ENCODE measurements at places on chromosomes 13 and 19.

DNA sequence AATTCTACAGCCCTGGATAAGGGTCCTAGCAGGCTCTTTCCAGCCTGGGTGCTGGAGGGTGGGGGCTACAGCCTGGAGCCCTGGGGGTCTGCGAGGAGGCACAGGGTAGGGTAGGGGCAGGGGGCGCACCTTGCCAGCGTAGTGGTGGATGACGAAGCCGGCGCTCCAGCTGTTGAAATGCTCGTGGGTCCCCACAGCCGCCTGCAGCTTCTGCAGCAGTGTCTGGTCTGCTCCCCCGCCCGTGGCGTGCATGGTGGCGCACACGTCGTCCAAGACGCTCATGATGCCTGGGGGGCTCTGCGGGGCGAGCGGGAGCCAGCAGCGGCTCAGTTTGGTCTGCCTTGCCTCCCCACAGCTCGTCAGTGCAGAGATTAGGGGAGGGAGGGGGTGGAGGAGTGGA is 30.2 kb upstream of the ZNF414 start:
- DNase-seq, result no peak

DNA sequence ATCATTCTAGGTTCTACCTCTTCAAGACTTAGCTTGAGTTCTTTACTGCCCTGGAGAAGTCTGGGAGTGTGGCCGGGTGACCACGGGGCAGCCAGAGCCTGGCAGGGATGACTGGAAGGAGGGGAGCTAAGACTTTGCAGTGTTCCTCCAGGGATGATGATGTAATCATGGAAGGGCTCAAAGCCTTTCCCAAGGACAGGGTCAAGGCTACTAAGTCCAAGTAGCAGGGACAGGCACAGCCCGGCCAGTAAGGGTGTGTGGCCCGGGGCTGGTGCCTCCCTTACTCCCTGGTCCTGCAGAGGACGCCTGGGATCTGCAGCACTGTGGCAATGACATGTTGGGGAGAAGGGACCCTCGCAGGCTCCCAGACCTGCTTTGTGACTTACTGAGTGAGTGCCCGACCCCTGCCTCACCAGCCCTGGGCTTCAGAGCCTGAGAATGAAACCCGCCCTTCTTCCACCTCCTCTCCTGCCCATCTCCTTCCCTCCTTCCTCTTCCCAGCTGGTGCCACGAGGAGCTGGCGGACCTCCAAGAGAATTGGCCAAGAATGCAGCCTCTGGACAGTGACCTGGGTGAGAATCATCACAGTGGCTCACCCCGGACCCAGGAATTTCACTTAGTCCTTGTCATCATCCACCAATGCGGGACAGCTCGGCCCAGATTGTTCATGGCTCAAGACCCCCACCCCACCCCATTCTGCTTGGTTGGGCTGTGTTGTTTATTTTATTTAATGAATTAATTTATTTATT is 15.6 kb upstream of the FBXO17 start:
- DNase-seq, result no peak

DNA sequence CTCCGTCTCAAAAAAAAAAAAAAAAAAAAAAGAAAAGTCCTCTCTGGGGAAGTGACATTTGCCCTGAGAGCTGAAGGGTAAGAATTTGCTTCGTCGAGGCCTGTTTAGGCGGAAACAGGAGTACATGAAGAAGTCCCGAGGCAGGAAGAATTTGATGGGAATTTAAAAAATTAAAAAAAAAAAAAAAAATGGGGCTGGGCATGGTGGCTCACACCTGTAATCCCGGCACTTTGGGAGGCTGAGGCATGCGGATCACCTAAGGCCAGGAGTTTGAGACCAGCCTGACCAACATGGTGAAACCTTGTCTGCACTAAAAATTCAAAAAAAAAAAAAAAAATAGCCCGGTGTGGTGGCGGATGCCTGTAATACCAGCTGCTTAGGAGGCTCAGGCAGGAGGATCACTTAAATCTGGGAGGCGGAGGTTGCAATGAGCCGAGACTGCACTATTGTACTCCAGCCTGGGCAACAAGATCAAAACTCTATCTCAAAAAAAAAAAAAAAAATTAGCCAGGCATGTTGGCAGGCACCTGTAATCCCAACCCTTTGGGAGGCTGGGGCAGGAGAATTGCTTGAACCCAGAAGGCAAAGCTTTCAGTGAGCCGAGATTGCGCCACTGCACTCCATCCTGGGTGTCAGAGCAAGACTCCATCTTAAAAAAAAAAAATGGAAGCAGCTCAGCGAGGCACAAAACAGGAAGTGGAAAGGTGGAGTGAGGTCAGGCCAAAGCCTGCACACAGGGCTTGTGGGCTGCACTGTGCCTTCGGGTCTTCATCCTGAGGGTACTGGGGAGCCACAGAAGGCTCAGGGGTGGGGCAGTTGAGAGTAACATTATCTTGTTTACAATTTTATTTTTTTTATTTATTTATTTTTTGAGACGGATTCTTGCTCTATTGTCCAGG is 4.9 kb downstream of the BAX start:
- DNase-seq, result no peak

- no peak for DNase-seq
Measured at GRCh38 chr13:70237131-70237530, 128.9 kb upstream of the KLHL1 start.

GRCh38 chr13:51684076-51684475 is 99.8 kb downstream of the WDFY2 start:
- no peak for DNase-seq

GRCh38 chr13:82740442-82740841 is 1141.8 kb downstream of the SLITRK1 start:
- no peak for DNase-seq

- DNase-seq, result no peak
Measured at GRCh38 chr13:43368003-43368402, 344.6 kb downstream of the DNAJC15 start.

- DNase-seq, result no peak
Measured at GRCh38 chr13:59099182-59099974, 1064.3 kb downstream of the DIAPH3 start.

DNA sequence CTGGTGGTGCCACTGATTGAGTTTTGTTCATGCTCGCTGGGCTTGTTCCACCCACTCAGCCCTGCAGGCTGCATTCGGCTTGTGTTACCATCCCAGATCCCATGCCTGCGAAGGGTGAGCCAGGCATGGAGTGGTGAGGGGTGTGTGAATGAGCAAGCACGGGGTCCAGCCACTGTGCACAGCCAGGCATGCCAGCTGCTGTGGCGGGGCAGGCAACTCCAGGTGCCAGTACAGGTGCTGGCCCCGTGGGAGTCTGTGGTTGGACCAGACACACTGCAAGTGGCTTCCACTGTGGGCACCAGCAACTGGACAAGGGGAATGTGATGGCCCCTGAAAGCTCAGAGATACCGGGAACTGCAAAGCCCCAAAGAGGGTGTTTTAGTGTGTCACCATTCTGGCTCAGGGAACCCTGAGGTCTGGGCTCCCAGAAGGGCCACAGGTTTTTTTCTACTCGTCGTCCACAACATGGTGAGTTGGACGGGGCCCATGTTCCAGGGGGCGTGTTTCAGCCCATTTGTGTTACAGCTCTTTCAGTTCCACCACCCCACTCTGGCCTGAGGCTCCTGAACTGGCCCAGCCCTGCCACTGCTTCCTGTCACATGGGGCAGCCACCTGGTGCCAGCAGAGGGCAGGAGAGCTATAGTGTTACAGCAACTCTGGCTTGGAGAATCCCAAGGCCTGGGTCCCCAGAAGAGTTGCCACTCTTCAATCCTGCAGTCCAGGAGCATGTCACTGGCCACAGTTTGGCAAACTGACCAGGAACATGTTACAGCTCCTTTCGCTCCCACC is 217.0 kb upstream of the OBI1 start:
- no peak for DNase-seq

DNA sequence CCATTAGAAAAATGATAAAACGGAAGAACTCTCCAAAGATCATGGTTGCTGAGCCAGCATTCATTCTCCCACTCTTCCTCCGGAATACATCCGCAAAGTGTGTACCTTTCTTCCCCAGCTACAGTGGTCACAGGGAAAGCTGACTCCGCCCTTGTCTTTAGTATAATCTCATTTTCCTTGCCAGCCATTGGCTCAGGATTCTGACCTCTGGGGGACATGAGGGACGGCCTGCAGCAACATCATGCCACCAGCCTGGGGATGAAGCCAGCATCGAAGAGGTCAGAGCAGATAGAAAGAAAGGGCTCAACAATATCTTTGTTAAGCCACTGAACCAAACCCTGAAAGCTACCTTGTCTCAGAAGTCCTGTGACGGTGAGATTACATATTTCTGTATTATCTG is 46.3 kb upstream of the TPP2 start:
- DNase-seq, result no peak

- DNase-seq, result no peak
Measured at GRCh38 chr19:31784671-31785101, 435.4 kb upstream of the TSHZ3 start.

DNA sequence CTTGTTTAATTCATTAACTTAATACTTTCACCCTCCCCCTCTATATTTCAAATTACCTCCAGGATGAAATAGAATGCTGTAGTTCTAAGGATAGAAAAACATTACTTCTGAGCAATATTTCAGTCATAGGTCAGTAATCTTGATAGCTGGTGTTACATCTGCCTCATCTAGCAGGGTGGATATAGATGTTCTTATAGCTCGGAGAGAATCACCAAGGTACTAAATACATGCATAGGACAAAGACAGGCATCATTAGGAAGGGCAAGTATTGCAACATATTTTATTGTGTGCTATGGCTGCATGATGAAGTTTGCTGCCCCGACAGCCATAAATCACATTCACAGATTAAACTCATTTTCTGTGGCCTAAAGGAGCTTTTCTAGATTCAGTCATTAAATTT is 601.0 kb downstream of the FGF9 start:
- DNase-seq, result no peak

DNA sequence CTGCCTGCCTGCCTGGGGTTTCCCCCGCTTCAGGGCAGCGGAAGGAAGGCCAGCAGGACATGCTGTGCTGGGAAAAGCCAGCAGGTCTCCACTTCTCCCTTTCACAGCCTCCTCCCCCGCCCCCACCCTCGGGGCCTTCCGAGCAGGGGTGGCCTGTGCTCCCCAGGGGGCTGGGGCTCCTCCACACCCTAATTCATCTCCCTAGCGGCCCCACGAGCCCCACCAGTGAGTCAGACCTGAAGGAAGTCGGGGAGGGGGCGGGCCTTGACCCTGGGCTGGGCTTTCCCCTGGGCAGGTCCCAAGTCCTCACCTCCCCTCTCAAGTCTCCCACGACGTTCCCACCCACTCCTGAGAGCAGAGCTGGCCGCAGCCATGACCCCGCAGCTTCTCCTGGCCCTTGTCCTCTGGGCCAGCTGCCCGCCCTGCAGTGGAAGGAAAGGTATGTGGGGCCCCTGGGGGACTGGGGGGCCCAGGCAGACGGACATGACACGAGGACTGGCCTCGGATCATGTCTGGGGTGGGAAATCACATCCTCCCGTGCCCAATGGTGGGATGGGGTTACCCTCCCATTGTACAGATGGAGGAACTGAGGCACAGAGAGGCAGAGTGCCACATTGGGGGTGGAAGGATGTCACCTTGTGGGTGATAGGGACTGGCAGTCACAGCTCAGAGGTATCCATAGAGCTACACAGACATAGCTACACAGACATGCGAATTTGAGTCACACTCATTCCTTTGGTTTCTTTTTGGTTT is at the start of gene EBI3:
Gene EBI3 (plus strand): TSS at position 345 of the 753 bp plus-strand sequence. CDS start 28 bp downstream, at position 373.
- DNase-seq, result peak; percentile 60

GRCh38 chr13:98960606-98961502 is 17.0 kb downstream of the DOCK9 start:
- DNase-seq, result no peak

DNA sequence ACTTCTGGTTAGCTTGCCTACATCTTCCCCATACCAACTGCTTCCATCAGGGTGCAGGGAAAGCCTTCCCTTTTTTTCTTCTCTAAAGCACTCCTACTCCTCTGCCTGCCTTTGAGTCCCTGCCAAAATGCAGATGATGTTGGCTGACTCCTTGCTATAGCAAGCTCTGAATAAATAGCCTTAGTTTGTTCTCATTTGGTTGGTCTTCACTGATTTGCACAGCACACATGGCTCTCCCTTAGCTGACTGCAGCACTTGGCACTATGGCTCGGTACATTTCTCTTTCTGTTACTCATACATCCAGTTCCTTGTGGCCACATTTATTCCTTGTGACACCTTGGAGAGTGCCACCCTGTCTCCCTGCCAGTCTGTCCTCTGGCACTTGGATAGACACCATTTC is 249.8 kb downstream of the DCLK1 start:
- no peak for DNase-seq

DNA sequence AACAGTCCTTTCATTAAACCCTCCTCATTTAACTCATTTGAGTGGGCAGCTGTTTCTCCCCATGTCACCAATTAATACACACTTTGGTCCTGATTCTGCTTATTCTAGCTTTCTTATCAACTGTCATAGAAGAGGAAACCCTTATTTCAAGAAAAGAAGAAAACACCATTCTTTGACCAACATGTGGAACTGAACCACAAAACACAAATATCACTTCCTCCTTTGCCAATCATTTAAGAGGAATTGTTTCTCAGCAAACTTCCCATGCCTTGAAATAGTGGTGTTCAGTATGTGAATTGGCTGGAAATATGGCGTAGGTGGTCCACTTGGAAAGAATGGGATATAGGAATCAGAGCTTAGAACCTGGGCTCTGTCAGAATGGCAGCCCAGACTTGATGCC is 20.4 kb downstream of the MBD3L2B start:
- DNase-seq, result no peak

DNA sequence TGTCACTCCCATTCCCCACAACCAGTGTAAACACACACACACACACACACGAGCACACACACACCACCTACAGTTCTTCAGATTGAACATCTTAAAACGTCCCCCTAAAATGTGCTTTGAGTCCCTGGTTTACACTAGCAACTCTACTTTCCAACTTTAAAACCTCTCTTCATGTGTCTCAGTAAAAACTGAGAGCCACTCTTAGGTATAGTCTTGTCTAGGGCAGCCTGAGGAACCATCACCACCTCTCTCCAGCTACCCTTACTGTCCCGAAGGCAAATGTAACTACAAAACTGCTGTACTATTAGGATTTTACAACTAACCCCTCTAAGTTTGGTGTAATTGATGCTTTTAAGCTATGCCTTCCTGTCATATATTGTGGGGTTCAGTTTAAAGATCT is 1501.6 kb upstream of the MIR17HG start:
- DNase-seq, result no peak

DNA sequence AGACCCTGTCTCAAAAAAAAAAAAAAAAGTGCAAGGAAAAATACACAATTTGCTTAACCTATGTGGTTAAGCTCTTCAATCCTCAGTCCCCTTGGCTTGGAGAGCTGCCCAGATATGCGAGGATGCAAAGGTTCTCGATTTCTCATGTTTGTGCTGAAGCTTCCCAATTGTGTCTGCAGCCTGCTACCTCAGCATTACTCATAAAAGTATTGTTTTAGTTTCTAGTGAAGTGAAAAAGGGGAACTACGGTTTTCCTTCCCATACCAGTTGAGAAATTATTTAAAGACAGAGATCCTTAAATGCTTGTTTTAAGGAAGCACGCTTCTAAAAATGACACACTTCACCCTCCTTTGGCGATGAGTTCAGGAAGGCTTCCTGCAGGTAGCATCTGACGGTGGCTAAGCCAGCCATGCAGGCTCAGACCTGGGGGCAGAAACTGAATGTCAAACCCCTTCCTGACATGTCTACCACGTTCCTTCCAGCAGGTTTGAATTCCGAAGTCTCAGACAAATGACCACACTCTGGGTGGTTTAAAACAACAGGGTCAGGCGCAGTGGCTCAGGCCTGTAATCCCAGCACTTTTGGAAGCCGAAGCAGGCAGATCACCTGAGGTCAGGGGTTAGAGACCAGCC is 47.9 kb downstream of the RUBCNL start:
- no peak for DNase-seq

GRCh38 chr19:55341595-55342531 is 2.2 kb downstream of the KMT5C start:
- DNase-seq, result no peak

GRCh38 chr19:54141356-54141755 is 3.8 kb downstream of the CNOT3 start:
- no peak for DNase-seq

- no peak for DNase-seq
Measured at GRCh38 chr13:75194717-75195462, 287.1 kb downstream of the TBC1D4 start.

Measured in stimulated activated CD4-positive, alpha-beta T cell treated with anti-CD3 and anti-CD28 coated beads, Interleukin-1b, Interleukin-23, amount 100 ng/mL, for 4 hours (primary cell).